Activated CD4-positive, CD25-positive, alpha-beta regulatory T cell treated with anti-CD3 and anti-CD28 coated beads, Interleukin-2, amount 50 U/mL, for 24 hours (primary cell): ENCODE measurements at places on chromosomes 5 and 9.

DNA sequence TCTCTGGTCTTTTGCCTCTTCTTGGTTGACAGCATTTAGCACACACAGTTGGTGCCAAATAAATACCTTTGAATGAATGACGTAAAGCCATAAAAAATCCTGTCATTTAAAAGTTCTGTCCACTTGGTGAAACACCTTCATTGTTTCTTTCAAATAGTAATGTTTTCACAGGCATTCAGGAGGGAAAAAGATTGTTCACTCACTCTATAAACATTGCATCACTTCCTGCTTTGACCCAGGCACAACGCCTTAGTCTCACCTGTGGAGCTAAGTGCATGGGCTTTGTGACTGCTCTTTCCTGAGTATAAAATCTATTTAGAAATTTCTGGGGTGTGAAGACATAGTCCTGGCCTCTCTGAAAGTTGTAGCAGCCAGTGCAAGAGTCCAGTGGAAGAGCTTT is 88.9 kb upstream of the CXCL14 start:
- no peak for ATAC-seq

DNA sequence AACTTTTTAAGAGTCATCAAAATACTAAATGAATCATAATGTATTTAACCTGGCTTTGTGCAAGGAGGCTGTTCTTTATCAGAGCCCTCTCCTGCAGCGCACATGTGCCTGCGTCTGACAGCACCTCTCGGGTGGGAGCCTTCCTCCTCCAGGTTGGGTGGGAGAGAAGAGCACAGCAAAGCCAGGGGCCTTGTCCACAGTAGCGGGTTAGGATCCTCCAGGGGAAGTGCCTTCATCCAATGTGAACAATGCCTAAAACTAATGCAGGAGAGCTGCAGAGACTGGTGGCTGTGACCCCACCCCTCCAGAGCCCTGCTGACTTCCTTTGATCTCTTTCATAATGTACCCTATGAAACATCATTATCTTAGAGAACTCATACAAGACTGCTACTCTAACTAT is 10.2 kb downstream of the UBE2QL1 start:
- no peak for ATAC-seq

DNA sequence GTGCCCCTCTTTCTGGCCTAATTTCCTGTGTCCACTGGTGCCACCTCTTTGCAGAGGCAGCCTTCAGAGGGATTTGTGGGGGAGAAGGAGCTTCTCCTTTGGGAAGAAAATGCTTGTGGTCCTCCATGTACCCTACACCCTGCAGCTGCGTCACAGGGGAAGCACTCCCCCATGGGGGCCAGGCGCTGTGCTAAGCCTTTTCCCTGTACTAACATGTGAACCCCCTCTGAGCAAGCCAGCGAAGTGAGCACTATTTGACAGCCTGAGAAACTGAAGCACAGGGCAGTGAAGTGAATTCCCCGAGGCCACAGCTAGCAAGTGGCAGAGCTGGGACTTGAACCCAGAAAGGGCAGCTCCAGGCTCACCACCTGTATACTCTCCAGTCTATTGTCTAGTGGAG is 32.3 kb downstream of the ERGIC1 start:
- ATAC-seq = no peak

DNA sequence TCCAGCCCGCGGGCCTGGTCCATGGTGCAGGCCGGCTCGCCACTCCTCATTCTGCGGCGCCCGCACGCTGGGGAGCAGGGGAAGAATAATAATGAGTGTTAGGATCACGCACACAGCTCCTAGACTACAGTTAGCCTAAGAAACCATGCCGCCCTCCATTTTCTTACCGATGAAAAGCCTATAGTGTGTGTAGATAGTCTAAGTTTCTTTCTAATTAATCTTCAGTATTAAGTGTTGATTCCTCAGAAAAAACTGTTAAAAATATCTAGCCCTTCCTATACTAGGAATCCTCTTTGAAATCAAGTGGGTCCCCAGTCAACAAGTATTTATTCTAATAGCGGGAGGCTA is 9.3 kb downstream of the ZBED3 start:
- ATAC-seq = no peak

- ATAC-seq = no peak
Observed at GRCh38 chr5:153880106-153880505, 158.6 kb downstream of the FAM114A2 start.

GRCh38 chr5:40446910-40447309 is 232.8 kb upstream of the PTGER4 start:
- no peak for ATAC-seq

DNA sequence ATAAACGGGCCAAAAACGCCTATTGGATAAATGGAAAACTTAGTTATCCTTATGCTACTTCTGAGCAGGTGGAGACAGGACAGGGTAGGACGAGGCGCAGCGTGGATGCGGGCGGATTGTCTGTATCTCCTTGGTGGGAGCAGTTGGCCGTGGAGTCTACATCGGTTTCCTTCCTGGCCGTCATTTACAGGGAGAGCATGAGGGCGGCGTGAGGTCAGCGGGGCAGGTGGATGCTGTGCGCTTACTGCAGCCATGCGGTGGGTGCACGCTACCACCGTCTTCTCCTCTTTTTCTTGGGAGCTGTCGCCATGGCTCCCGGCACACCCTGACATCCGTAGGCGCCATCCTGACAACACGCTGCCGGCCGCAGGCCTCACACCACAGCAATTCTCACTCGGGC is 121.3 kb downstream of the ADAMTS2 start:
- no peak for ATAC-seq
